Regular cardiac myocyte (primary cell): ENCODE measurements at places on chromosomes 4 and X. TPM values are rescaled to one million over a fixed set of nuclear protein-coding genes. Genes with fewer than 3 reads are reported as not detected.

The CT47B1 gene
- not detected in 2 replicates for total RNA-seq

The PCDH10 gene
- 4.5 and 21.3 TPM in 2 replicates for total RNA-seq

The EXOC1 gene
- 39.9 and 50.7 TPM in 2 replicates for total RNA-seq

The RBBP7 gene
- 61.2 and 147 TPM in 2 replicates for total RNA-seq

The NPNT gene
- 0.56 TPM in 1 of 2 replicates, not detected in the other for total RNA-seq

The ADH4 gene
- 0.28 TPM in 1 of 2 replicates, not detected in the other for total RNA-seq

The BMPR1B gene
- 0.56 and 0.77 TPM in 2 replicates for total RNA-seq

The RAB33A gene
- 1.2 and 15.2 TPM in 2 replicates for total RNA-seq

The CD40LG gene
- not detected in 2 replicates for total RNA-seq

The RNF175 gene
- total RNA-seq, result not detected in 2 replicates

The SATL1 gene
- not detected in 2 replicates for total RNA-seq

The FABP2 gene
- total RNA-seq, result under 0.01 TPM in 1 of 2 replicates, not detected in the other

The WAS gene
- 0.28 TPM in 1 of 2 replicates, not detected in the other for total RNA-seq

The ITM2A gene
- 0.28 and 0.58 TPM in 2 replicates for total RNA-seq

The SCML2 gene
- 0.56 and 1.3 TPM in 2 replicates for total RNA-seq

The FAT1 gene
- 185 and 230 TPM in 2 replicates for total RNA-seq

The VCX2 gene
- total RNA-seq, result 0.19 TPM in 1 of 2 replicates, not detected in the other

The RNF212 gene
- total RNA-seq, result 0.77 and 1.7 TPM in 2 replicates

The HSFX4 gene
- total RNA-seq, result not detected in 2 replicates

The KDR gene
- total RNA-seq, result 8.7 and 33.7 TPM in 2 replicates

The TDO2 gene
- under 0.01 and 0.28 TPM in 2 replicates for total RNA-seq

The CXCL10 gene
- total RNA-seq, result under 0.01 and 0.28 TPM in 2 replicates

The PSAPL1 gene
- not detected in 2 replicates for total RNA-seq

The PASD1 gene
- not detected in 2 replicates for total RNA-seq

The NEK1 gene
- total RNA-seq, result 10.7 and 11.0 TPM in 2 replicates

The CXCL6 gene
- total RNA-seq, result 49.7 and 349 TPM in 2 replicates

The RASL11B gene
- total RNA-seq, result 0.19 and 0.28 TPM in 2 replicates

The TXK gene
- total RNA-seq, result 0.19 TPM in 1 of 2 replicates, not detected in the other

The SPANXN3 gene
- not detected in 2 replicates for total RNA-seq

The TCEAL5 gene
- total RNA-seq, result not detected in 2 replicates

The SGMS2 gene
- total RNA-seq, result 153 and 221 TPM in 2 replicates

The ARMCX6 gene
- 26.8 and 35.7 TPM in 2 replicates for total RNA-seq

The PF4V1 gene
- 10.2 and 16.1 TPM in 2 replicates for total RNA-seq

The ZNF630 gene
- total RNA-seq, result 1.2 and 3.4 TPM in 2 replicates

The EPHA5 gene
- 5.4 and 7.1 TPM in 2 replicates for total RNA-seq

The NWD2 gene
- total RNA-seq, result not detected in 2 replicates

The ASMTL gene
- 6.8 and 26.5 TPM in 2 replicates for total RNA-seq

The CDKN2AIP gene
- 16.3 and 16.6 TPM in 2 replicates for total RNA-seq

The SSX2B gene
- total RNA-seq, result not detected in 2 replicates

The UTP14A gene
- 15.8 and 27.0 TPM in 2 replicates for total RNA-seq

The MFAP3L gene
- 16.3 and 19.4 TPM in 2 replicates for total RNA-seq

The MAGED4 gene
- 18.6 and 42.9 TPM in 2 replicates for total RNA-seq
